ENCODE measurements at places on chromosomes 4 and X.

- DNase-seq: no peak
Measured at GRCh38 chrX:100358766-100359165, 51.3 kb downstream of the PCDH19 start.

GRCh38 chrX:136259543-136259942, 8.3 kb upstream of the MAP7D3 start:
- peak; percentile 24 for DNase-seq

DNA sequence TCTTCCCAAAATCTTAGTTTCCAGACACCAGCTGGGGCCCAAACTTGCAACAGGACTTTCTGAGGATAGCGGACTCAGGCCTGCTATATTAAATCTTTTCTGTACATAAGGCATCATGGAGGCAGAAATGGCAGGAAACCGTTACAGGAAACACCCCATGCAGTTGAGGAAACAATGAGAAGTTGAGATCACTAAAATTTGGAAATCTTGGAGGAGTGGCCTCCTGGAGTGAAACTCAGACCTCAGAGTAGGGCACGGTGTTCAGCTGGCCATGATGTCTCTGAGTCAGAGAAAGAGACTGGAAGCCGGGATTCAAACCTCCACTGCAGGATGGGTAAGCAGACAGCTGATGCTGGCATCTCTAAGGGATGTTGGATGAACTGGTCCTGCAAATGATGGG, 372.6 kb upstream of the CTSO start:
- no peak for DNase-seq

DNA sequence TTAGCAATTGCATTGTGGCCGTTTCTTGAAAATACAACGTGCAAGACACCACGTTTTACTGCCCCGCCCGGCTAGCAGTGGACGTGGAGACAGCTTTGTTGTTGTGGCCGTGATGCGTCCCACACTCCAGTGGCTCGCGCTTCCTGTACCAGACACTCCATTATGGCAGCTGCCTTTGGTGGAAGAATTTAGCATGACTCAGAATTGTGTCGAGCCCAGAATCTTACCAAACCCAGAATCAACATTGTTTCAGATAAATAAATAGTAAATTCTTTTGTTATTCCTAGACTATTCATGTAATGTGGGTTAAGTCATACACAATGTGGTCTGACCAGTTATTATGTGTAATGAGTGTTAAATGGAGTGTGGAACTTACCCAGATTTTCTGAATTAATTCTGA, 25.3 kb upstream of the S100P start:
- peak; percentile 43 for DNase-seq

DNA sequence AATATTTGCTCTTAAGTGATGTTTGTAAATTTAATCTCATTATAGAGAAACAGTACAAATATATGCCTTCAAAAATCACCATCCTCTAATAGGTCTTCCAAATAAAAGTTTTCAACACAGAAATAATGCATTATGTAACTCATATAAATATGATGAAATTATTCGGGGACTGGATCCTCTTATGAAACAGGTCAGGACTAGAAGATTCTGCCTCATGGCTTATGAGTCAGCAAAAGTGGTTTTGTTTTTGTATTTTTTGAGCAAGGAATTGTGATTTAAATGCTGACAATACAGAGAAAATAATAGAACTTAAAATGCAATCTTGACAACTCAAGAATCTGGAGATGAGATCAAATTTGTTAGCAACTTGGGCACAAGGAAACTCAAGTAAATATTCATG, 179.7 kb upstream of the NDP start:
- DNase-seq: no peak

- peak; percentile 41 for DNase-seq
Measured at GRCh38 chr4:139619644-139620043, 46.0 kb upstream of the MGST2 start.

DNA sequence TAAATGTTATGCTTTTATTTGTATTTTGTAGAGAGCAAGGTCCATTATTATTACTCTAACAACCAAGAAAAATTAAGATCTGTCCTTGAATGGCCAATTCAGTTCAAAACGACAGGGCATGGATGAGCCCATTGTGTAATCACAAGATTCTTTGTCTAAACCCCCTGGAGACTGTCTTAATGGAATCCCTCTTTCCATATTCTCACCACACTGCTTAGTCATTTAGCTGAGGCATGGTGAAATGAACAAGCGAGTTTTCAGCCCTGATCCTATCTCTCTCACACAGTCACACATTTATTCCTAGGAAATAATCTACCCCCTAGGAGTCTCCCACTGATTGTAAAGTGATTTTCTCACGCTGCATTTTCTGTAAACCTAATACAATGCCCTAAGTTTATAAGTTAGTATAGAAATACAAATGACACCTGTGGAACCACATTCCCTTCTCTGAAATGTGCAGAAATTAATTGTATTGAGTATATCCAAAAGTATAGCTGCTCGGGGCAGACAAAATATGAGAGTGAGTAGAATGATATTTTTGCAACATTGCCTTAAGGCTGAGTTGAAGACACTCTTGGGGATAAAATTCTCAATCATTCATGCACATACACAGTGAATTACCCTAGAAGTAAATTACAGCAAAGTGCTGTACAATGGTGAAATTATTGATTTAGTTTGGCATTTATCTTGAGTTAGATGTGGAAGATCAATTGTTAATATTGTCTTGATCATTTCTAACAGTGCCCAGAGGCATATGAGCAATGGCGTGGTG, 119.7 kb upstream of the PCDH7 start:
- DNase-seq: no peak

DNA sequence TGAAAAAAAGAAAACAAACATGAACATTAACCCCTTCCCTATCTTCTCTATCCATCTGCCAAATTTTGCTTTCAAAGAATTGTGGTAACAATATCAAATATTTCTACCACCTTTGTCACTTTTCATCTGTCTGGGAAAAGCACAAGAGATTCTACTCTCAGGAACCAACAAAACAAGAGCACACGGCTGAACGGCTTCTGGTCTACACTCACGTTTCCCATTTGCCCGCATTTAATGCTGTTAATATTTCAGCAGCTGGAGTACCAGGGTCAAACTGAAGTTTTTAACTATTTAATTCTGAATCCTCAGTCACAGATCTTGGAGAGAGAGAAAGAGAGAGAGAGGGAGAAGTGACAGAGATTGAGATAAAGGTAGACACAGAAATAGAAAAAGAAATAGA, 91.4 kb downstream of the UNC5C start:
- no peak for DNase-seq

DNA sequence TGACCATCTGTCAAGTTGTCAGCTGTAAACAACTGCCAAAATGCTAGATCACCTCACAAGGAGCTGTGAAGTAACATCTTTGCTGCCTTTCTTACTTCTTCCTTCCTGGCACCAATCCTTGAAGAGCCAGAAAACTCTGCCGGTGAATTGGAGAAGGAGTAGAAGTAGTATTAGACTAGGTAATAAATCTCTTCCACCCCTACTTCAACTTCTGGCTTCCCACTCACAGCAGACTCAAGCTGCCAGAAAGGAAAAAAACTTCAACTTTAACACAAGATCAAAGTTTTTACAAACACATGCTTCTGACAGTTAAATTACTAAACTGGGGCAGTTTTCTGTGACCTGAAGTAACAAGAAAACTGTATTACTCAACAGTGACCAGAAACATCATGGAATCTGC, 164.7 kb upstream of the SLC7A11 start:
- DNase-seq: no peak

DNA sequence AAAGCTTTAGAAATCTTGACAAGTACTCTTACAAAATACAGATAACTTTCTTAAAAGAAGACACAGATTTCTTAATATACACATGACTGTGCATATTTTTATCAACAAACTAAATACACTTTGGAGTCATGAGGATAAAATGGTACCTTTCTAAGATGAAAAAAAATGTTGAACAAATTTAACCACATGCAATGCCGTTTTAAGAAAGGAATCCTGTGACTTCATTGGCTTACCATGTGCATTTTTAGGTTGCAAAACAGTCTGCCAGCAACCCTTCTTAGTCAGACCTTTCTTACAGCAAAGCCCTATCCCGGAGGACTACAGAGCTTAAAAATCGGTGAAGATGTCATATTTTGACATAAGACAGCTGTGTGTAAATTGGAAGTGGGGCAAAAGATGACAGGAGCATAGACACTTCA, 51.7 kb downstream of the GASK1B start:
- DNase-seq: peak; percentile 91

DNA sequence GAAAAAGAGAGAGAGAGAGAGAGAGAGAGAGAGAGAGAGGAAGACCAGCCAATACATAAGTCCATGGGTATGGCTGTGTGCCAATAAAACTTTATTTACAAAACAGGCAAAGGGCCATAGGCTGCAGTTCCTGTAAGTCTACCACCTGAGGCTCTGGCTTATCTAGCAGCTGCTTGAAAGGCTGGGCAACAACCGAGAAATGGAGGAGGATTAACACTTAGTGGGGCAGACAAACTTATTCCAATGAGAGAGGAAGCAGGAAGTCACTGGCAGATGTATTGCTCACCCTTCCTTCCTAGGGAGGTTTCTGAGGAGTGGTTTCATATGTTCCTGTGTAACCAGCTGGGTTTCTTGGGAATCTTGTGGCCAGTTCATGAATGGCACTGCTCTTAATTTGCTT, 4.7 kb upstream of the GPR143 start:
- DNase-seq: no peak

GRCh38 chrX:119105826-119106225, 21.8 kb downstream of the KIAA1210 start:
- peak; percentile 9 for DNase-seq

GRCh38 chr4:143025081-143025704, 159.5 kb upstream of the USP38 start:
- DNase-seq: peak; percentile 46

DNA sequence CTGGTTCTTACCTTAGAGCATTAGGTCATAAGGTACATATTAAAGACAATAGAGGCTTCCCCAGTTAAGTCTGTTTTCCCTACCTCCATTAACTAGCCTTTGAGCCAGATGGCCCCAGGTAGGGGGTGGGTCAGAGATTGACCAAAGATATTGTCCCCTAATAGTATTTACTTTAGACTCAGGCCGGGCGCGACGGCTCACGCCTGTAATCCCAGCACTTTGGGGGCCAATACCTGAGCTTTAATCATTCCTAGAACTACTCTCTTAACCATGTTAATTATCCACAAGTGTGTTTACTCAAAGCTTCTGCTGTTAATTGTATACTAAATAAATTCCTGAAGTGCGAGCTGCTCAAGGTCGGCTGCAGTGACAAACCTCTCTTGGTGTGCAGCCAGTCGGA, 28.0 kb upstream of the AMBN start:
- no peak for DNase-seq

- DNase-seq: peak; percentile 8
Measured at GRCh38 chr4:97987019-97987648, 156.1 kb downstream of the STPG2 start.

GRCh38 chr4:19831644-19832285, 419.9 kb upstream of the SLIT2 start:
- DNase-seq: peak; percentile 63

DNA sequence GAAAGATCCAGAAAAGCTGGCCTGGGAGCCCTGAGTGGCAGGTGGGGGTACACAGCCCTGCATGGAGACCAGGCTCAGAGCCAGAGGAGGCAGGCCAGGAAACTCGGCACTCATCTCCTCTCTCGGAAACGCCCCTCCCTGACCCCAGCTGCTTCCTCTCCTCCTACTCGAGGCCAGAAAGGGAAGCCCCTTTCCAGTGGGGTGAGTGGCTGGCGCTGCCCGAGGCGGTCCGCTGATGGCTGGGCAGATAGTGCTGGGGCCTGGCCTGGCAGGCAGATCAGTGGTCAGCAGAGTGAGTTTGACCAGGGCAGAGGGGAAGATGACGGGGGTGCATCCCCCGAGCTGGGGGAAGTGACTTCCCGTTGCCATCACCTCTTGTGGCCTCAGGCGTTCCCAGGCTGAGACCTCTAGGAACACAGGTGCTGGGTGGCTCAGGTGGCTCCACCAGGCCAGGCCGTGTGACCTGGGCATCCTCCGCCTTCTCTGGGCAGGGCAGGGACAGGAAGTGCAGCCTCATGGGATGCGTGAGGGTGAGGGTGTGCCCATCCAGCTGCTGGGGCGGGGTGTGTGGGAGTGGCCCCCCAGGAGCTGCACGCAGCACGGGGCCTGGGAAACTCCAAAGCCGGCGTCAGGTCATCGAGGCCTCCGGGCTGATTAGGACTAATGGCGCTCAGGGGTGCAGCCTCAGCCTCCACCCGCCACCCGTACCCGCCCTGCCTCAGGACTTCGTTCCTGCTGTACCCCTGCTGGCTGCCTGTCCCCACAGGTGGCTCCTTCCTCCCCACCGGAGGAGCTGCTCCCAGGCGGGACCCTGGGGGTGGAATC, 5.7 kb downstream of the SH3BP2 start:
- no peak for DNase-seq

DNA sequence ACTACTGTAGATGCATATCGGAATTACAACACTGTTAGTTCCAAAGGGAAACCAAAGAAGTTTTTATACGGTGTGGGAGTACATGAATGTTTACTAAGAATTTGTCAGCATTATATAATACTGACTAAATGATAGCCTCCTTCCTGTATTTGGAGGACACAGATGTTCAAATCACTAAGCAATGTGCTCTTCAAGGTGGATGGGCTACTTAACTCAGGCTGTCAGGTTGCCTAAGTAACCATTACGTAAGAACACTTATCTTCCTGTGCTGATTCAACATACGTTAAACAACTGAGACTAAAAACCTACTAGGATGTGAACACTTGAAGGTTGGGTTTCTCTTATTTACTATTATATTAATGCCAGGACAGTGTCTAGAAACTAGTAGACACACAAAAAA, 81.9 kb upstream of the HPGD start:
- DNase-seq: no peak

GRCh38 chr4:156764145-156764544, 207.5 kb downstream of the PDGFC start:
- peak; percentile 44 for DNase-seq

DNA sequence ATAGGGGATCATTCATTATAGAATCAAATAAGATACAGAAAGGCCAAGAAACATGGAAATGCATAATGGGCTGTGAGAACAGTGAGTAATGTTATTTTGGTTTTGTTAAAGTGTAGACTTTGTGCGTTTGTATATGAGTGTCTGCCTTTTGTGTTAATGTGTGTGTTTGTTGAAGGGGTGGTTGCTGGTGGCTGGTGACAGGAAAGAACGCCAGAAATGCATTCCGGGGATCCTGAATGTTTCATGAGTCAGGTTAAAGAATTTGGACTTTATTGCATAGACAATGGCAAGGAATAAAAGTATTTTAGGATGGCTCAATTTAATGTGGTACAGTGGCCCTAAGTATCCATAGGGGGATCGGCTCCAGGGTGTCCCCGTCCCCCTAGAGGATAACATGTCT, 1228.9 kb downstream of the PCDH7 start:
- no peak for DNase-seq

- DNase-seq: no peak
Measured at GRCh38 chr4:99301376-99302164, 10.8 kb upstream of the ADH1A start.

Measured in HFFc6 (cell line).